ENCODE measurements at places on chromosomes 7 and 10.

DNA sequence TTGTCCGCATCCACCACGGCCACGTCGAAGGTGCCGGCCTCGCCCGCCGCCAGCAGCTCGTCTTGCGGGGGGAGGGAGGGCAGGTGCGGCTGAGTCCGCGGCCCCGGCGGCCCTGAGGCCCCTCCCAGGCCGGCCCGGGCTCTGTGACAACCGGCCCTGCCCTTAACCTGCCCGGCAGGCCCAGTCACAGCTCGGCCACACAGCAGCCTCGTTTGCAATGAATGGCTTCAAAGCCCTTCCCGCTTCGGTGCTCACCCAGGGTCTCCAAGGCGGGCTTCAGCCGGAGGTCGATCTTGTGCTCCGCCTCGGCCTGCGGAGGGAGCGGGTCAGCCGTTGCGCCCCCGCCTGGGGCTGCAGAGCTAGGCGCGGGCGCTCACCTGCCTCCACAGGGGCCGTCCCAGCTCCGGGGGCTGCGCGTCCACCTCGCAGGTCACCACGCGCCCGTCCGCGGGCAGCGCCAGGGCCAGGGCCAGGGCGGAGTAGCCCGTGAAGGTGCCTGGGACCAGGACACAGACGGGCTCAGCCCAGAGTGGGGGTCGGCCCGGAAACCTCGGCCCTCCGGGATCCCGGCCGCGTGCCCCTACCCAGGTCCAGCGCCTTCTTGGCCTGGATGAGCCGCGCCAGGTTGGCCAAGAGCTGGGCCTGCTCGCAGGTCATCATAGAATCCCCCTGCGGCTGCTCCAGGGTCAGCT lies 928 bp downstream of the COMTD1 start:
- no peak for DNase-seq

DNA sequence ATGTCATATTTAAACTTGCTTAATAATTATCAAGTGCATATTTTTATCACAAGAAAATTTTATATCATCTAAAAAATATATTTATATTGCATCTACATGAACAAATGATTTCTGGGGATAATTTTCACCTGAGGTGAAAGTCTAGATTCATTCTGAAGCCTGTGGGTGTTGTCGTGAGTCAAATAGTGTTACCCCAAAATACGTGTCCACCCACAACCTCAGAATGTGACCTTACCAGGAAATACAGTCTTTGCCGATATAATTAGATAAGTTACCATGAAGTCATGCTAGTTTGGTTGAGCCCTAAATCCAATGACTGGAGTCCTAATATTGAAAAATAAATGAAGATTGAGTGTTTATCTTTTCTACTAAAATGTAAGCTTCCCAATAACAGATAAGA lies 203.0 kb upstream of the MDFIC start:
- no peak for DNase-seq

DNA sequence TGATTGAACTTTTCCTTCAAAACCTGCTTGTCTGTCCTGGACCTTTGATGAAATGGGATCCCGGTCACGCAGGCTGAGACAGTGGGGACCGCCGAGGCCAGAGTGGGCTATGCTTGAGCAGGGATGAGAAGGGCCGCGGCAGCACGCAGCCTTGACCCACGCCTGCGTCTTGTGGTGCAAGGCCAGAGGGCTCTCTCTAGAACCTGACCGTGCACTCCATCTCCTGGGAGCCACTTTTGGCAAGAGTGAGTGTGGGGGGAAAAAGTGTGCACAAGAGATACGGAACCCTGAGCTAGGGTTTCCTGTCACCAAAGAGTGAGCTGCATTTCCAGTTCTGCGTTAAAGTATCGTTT lies 42.4 kb downstream of the WIPI2 start:
- DNase-seq: no peak

DNA sequence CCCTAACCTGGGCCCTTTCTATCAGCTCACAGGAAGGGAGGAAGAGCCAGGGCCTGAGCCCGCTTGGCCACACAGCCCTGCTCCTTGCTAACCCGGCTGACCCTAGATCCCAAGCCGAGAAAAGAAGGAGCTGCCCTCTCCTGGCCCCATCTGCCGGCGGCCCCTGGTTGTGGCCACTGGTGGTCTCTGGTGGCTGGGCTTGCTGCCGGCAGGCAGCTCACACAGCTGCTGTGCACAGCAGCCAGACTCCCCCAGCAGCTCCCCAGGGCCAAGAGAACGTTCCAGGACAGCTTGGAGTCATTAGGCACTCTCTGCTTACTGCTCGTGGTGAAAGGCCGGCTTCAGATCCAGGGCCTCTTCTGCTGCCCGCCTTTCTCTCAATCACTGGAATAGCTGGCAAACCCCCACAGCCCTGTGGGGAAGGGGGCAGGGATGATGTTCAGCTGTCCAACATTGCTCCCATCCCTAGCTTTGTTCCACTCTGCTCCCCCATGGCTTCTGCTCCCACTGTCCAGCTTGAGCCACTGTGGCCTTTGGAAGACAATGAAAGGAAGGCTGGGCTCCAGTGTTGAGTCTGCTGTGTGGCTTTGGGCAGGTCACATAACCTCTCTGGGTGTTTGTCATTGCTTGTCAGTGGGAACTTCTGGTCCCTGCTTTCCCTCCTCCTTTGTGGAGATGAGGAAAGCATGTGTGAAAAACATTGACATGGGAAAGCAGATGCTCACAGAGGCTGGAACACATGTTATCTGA lies 35.4 kb upstream of the COL13A1 start:
- no peak for DNase-seq

- DNase-seq: no peak
These were observed 46.9 kb downstream of the MINDY3 start for GRCh38 chr10:15813415-15813814.

DNA sequence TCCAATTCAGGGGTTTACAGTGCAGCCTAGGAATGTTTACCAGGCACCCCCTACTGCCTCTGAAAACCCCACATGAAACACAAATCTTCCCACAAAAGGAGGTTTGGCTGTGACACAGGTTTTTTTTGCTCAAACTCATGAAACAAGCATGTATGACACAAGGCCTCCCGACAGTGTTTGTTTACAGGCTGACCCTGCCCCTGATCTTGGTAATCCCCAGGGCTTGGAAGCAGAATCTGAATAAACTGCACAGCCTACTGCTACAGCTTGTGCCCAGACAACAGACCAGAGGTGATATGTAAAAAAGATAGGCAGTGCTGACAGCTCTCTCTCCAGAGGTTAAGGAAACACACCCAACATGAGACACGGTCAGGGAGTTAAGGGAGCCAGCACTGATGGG lies 184.2 kb downstream of the KMT2E start:
- DNase-seq: no peak

DNA sequence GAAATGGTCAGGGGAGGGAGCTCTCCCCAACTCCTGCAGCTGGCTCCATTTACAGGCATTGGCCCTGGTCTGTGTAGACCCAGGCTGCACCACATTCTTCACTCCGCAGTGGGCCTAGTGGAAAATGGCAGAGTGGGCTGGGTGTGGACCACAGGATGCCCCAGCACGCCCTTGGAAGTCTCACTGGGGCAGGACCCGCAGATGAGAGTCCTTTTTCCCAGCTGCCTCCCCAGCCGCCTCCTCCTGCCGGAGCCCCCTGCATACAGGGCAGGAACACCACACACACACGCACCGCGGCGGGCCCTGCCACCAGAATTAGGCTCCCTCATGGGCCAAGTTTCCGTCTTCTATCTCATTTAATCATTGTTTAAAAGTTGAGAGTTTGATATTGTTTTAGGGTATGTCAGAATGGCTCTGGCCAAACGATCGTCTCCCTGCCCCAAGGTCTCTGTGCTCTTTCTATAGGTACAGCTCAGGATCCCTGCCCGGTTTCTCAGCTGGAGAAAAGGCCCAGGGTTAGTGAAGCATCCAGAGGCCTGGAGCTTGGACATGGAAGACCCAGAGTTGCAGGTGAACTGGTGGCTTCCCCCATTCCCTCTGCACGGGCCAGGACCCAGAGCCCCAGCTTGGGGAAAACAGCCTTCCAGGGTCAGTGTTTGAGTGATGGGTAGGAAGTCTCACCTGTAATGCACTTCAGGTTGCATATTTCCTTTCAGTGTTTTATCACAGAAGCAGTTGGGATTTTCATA lies 42.0 kb downstream of the ZNF467 start:
- no peak for DNase-seq

DNA sequence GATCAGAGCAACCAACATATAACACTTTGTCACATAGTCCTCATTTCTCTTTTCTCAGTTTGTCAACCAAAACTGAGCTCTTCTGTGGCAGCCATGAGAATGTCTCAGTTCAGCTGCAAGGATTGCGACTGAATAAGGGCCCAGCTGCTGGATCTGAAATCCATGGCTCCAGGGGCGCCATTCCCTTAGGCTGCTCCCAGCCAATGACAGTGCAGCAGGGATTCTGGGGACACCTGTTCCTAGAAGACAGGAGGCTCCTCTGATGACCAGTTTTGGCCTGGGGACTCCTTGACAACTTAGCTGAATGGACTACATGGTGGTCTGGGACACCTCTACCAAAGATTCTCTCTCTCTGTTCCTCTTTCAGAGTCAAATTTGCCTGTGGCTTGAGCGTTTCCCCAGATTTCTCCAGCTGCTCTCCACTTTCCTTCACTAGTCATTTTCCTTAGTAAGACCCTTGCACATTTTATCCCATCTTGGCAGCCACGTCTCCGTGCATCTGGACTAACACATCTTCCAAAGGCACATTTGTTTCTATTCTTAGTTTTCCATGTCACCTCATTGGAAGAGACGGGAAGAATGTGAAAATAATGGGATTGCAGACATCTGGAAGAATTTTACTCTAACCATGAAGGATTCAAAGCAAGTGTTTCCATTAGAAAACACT lies 28.1 kb upstream of the KIF5B start:
- DNase-seq: no peak

DNA sequence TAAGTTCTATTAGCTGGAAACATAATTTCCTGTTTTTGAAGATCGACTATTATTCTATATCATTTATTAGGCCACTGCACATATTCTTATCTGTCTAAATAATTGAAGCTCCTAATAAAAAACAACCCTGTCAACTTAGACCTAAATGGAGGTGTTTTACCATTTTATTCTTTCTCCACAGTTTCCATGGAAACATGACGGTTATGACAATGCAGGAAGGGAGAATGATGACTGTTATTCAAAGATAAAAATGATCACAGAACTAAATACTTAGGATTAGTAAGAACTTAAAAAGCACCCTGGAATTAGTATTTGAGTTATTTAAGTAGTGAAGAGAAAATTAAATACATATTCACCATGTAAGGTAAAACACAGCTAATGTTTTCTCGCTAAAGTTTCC lies 119.9 kb upstream of the DKK1 start:
- DNase-seq: no peak

DNA sequence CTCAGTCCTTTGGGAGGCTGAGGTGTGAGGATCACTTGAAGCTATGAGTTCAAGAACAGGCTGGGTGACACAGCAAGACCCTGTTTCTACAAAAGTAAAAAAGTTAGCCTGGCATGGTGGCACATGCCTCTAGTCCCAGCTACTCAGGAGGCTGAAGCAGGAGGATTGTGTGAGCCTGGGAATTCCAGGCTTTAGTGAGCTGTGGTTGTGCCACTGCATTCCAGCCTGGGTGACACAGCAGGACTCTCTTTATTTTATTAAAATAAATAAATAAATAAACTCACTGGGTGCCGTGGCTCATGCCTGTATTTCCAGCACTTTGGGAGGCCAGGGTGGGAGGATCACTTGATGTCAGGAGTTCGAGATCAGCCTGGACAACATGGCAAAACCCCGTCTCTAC lies 607.9 kb downstream of the CALN1 start:
- no peak for DNase-seq

- DNase-seq: no peak
These were observed 1.6 kb downstream of the SAMD9L start for GRCh38 chr7:93146472-93147141.

DNA sequence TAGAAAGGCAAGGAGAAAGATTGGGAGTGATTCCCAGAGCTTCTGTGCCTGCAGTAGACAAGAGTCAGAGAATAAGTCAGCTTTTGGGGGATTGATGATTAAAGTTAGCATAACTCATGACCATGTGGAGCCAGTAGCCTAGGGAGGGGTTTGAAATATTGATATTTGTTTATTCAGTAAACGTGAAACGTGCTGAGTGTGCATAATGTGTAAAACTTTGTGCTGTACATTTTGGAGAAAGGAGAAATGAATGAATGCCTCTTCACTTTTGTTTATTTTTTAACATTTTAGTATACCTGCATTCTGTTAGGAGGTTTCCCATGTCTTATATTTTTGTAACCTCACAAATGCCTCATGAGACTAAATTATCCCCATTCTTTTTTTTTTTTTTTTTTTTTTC lies 272.3 kb downstream of the SORCS3 start:
- no peak for DNase-seq

- no peak for DNase-seq
These were observed 1.4 kb downstream of the ZNF282 start for GRCh38 chr7:149196705-149197171.

DNA sequence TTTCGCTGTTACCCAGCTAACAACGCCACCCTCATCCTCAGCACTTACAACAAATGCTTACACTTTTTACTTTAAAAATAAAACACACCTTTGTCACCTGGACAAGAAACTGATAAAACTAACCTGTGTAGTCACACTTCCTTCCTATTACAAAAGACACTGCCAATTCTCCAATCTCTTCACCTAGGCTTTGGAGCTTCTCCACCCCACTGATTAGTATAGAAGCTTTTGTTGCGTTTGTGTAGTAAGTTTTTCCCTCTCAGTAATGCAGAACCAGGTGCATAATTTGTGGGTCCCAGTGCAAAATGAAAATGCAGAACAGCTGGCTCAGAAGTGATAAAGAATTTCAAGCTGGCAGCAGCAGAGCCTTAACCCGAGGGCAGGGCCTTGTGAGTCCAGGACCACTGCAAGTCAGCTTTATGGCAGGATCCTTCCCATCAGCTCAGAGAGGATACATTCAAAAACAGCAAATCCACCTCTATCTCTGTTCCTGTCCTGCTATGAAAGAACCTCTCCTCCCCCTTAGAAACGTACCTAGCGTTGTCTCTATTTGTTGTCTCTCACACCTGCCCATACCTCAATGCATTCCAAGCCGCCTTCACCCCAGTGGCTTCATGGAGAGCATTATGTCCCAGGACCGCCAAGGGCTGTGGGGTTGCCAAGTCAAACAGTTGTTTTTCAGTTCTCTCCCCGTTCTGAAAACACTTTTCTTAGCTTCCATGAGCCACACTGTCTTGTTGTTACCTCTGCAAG lies 40.3 kb upstream of the EGFR start:
- no peak for DNase-seq

GRCh38 chr7:29300026-29300480 lies 105.5 kb downstream of the CHN2 start:
- no peak for DNase-seq

- DNase-seq: no peak
These were observed 3.5 kb downstream of the SCART1 start for GRCh38 chr10:133457100-133457841.

DNA sequence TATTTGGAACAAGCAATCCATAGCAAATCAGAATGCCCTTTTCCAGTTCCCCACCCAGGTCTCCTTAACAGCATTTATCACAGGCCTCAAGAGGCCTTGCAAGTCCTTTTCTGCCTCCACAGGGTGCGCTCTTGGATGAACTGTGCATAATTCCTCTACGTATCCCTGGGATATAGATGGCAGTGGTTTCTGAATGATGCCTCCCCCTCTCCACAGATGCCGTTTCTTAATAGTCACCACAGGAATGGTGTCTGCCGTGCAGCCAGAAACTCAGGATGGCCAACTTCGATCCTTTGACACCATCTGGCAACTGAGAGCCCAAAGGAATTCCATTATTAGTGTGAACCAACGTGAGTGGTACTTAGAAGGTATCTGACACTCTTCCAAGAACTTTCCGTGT lies 43.1 kb downstream of the JAZF1 start:
- no peak for DNase-seq
